Hepatocyte (in vitro differentiated cells): ENCODE measurements at places on chromosomes 4 and X. TPM values are rescaled to one million over a fixed set of nuclear protein-coding genes. Genes with fewer than 3 reads are reported as not detected.
A peak's percentile ranks its signal among the peaks of the same experiment; 100 is the strongest.

DNA sequence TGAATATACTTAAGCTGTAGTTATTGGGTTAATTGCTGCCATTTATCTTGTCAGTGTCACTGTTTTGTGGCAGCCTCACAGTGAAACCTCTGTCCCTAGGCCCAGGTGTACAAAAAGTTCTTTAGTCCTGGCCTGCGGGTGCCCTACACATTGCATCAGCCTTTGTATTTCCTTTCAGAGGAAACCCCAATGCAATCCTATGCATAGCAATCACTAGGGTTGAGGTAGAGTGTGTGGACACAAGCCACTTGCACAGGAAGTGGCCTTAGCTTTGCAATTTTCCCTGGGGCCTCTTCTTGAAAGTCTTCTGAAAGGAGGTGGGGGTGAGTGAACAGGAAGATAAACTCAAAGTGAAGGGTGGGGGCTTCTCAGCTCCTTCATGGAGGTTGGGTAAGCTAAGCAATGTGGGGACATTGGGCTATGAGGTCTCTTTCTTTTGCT, 27.8 kb downstream of the VSIG4 start:
- H3K36me3 ChIP-seq = no peaks in the 10 kb centered on the region
- no peaks in the 10 kb centered on the region for H3K27me3 ChIP-seq
- no peak overlapping the region for H3K27ac ChIP-seq
- DNase-seq = no peak
- H3K4me1 ChIP-seq = no peaks in the 10 kb centered on the region

- H3K36me3 ChIP-seq = no peaks in the 10 kb centered on the region
- no peaks in the 10 kb centered on the region for H3K4me1 ChIP-seq
- no peak overlapping the region for H3K4me3 ChIP-seq
These were observed 297 bp upstream of the MTMR8 start for GRCh38 chrX:64395568-64395929.

DNA sequence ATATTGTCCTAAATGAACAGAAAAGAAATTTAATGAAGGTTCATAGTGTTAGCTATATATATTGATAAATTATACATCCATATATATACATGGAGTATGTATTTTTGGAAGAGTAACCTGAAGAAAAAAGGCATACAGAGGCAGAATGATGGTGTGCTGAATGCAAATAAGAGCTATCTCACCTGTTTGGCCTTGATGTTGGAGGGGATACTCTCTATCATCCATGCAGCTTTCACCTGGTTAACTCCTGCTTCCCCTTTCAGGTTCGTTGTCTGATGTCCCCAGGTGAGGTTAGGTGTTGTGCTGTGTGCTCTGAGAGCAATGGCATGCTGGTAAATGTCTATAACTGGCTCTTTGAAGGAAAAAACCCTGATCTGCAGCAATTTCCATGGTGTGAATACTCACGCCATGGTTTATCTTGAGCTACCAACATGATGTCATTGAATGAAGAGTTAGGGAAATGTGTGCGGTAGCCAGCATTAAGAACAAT, 31.8 kb upstream of the SPP1 start:
- DNase-seq = no peak
- H3K4me3 ChIP-seq = no peak overlapping the region
- no peak overlapping the region for H3K27ac ChIP-seq

DNA sequence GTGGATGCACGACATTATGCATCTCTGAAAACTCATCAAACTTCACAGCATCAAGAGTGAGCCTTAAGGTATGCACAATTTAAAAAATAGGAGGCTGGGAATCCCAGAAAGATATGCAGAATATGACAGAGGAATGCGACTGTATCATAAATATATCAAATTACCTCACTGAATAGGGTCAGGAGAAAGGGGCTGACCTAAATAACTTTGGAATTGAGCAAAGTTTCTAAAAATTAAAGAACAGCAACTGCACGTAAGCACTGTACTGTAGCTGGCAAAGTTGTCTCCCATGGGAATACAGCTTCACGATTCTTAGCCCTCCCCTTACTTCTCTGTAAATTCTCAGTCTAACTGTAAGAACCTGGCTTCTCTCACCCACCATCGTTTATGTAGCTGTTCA, 397.4 kb upstream of the ZFP42 start:
- H3K4me1 ChIP-seq = no peaks in the 10 kb centered on the region
- H3K4me3 ChIP-seq = no peak overlapping the region
- no peak overlapping the region for H3K27ac ChIP-seq
- H3K36me3 ChIP-seq = no peaks in the 10 kb centered on the region
- peaks cover 3% of the 10 kb centered on the region for H3K27me3 ChIP-seq
- no peak for DNase-seq

Gene ZCCHC12
- polyA plus RNA-seq = 0.08 TPM in 1 of 2 replicates, not detected in the other

DNA sequence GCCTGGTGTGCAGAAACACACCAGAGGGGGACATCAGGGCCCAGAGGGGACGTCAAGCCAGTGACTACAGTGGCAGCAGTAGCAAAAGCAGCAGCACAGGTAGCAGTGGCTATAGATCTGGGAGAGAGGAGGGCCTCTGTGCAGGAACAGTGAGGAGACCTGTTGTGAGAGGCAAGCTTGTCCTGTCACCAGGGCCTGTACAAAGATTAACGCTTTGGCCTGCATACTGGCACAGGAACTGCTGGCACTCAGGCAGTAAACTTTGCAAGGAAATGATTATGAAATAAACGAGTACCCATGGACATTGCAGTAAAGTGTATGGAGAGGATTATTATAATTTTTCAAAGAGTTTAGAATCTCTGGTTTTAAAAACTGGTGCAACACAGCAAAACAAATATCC, 5.5 kb upstream of the PHF8 start:
- no peak overlapping the region for H3K27ac ChIP-seq
- H3K27me3 ChIP-seq = no peaks in the 10 kb centered on the region
- H3K4me1 ChIP-seq = peaks cover 4% of the 10 kb centered on the region
- H3K4me3 ChIP-seq = no peak overlapping the region

Gene CSN1S1
- polyA plus RNA-seq = not detected in 2 replicates

- H3K27me3 ChIP-seq = no peaks in the 10 kb centered on the region
- peak overlapping the region; percentile 21 for H3K27ac ChIP-seq
- H3K36me3 ChIP-seq = no peaks in the 10 kb centered on the region
- peak overlapping the region; percentile 34 for H3K4me3 ChIP-seq
These were observed 133.7 kb downstream of the AMELX start for GRCh38 chrX:11426712-11427452.

DNA sequence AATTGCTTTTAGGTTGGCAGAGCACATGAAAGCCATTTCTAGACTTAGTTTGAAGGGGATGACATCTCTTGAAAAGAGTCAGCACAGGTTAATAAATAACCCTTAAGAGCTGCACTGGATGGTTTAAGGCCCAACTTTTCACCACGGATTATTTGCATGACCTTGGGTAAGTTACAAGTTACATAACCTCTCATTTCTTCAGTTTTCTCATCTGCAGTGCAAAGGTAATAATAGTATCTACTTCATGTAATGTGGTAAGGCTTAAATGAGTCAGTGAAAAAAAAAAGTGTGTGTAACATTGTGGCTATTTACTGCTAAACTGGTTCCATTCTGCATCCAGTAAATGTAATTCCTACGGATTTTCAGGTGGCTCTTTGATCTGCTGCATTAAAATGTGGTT, 715.8 kb downstream of the CCSER1 start:
- H3K4me3 ChIP-seq = no peak overlapping the region
- DNase-seq = peak; percentile 43

DNA sequence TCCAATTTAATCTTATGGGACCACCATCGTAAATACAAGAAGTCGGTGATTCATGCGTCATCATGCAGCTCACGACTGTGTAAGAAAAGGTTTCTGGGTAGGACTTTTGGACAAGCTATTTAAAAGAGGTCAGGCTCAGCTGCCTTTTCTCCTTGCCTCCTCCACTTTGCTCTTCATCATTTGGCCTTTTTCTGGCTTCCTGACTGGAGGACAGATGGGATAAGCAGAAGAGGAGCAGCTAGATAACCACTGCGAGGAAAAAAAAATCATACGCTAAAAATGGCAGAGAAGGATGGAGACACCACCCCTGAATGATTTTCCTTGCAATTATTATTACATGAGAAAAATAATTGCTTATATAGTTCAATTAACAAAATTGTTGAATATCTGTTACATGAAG, 294.3 kb upstream of the FSTL5 start:
- H3K4me3 ChIP-seq = no peak overlapping the region
- no peak for DNase-seq
- H3K27me3 ChIP-seq = no peaks in the 10 kb centered on the region

Gene ADH7
- polyA plus RNA-seq = not detected in 2 replicates

GRCh38 chr4:184166736-184167135, 50.9 kb downstream of the ENPP6 start:
- no peaks in the 10 kb centered on the region for H3K36me3 ChIP-seq
- H3K27ac ChIP-seq = no peak overlapping the region
- no peak for DNase-seq

GRCh38 chr4:3762753-3763549, 3.2 kb upstream of the ADRA2C start:
- H3K4me3 ChIP-seq = no peak overlapping the region
- H3K27ac ChIP-seq = no peak overlapping the region
- peaks cover 24% of the 10 kb centered on the region for H3K27me3 ChIP-seq
- no peaks in the 10 kb centered on the region for H3K36me3 ChIP-seq

DNA sequence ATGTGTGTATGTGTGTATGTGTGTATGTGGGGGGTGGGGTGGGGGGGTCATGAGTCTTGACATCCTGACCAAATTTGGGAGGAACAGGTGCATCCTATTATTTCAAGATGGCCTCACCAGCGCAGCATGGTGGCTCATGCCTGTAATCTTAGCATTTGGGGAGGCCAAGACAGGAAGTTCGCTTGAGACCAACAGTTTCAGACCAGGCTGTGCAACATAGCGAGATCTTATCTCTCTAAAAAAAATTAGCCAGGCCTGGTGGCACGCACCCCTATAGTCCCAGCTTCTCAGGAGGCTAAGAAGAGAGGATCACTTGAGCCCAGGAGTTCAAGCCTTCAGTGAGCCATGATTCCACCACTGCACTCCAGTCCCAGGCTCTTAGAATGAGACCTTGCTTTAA, 47.0 kb upstream of the DHRSX start:
- H3K4me3 ChIP-seq = no peak overlapping the region
- H3K4me1 ChIP-seq = peaks cover 22% of the 10 kb centered on the region
- H3K27ac ChIP-seq = no peak overlapping the region
